EH (cell line): ENCODE measurements at places on chromosomes 4 and X.

- no peak for DNase-seq
Observed at GRCh38 chrX:94455782-94456181, 781.8 kb downstream of the FAM133A start.

GRCh38 chr4:118836301-118837120, 585 bp upstream of the SEC24D start:
- DNase-seq, result peak; percentile 78

GRCh38 chr4:171636606-171637005, 176.6 kb upstream of the GALNTL6 start:
- no peak for DNase-seq

DNA sequence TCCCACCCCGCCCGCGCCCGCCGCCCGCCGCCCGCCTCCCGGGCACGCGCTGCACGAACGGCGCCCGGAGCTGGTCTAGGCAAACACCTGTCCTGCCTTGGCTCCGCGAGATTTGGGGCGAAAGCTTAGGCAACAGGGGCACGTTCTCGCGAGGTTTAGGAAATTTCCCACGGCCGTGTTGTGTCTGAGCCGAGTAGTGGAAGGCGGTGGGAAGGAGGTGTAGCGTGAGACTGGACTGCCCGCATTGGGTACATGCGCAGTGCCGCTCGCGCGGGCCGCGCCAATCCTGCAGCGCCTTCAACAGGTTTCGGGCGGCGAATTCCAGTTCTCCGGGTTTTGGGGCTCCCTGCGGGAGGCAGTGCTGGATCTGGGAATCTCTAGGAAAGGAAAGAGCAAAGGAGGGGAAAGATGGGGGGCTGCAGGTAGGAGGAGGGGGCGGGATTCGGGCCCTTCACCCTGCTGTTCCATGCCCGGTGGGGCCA, 1.3 kb upstream of the RBPJ start:
- DNase-seq, result peak; percentile 100

DNA sequence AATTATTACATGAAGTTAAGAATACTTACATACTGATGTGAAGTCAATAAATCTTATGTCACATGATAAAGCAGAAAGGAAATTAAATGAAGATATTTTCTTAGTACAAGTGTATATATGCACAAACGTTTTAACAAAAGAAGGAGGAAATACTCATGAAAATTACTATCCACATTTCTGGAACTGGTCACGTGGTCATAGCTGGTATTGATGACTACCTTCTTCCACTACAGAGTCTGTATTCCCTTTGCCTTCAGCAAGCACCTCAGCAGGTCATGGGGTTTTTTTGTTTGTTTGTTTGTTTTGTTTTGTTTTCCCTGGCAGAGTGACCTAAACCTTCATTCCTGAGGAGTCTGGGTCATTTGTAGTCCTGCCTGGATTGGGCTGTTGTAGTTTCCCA, 174.9 kb upstream of the BANK1 start:
- DNase-seq, result no peak

DNA sequence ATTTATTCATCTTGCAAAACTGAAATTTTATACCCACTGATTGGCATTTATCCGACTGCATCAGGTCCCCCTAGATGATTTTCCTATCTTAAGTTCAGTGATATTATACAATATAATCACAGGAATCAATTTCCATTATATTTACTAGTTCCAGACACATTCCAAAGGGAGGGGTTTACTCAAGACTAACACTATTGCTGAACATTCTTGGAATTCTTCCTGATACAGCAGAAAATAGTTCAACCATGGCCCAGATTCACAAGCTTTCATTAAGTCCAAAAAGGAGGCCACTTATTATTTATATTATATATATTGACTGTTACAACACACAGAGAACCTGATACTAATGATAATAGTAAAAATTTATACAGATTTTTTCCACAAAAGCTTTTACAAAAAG, 2353.6 kb downstream of the PCDH7 start:
- peak; percentile 72 for DNase-seq

- no peak for DNase-seq
Observed at GRCh38 chrX:68375803-68376202, 57.5 kb downstream of the OPHN1 start.

DNA sequence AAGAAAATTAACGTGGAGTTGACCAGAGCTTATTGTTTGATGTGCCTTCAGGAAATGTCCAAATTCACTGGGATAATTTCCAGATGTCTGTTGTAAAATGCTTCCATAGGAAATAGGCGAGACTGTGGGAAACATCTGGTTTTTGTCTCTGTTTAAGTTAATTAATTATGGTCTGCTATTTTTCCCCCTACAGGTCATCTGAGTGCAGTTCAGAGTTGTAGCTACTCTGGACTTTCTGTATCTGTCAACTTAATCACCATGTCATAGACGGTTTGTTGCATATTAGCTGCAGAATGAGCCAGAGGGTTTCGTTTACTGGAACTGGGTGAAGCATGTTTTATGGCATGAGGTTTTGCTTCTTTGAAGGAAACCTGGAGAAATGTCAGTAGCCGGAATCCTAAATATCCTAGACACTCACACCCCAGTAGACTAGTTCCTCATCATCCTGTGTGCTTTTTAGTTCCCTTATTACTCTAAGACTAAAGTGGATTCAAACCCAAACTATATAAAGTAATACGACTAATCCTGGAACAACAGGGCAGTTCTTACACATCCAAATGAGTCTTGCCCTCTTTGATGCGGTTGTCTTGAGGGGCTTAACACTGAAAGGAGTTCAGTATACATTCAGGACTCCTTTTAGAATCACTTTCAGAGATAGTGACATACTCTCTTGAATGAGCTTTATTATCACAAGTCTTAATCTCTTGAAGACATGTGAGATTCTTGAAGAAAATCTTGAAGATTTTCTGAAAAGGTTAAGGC, 62.5 kb downstream of the PPEF1 start:
- no peak for DNase-seq

DNA sequence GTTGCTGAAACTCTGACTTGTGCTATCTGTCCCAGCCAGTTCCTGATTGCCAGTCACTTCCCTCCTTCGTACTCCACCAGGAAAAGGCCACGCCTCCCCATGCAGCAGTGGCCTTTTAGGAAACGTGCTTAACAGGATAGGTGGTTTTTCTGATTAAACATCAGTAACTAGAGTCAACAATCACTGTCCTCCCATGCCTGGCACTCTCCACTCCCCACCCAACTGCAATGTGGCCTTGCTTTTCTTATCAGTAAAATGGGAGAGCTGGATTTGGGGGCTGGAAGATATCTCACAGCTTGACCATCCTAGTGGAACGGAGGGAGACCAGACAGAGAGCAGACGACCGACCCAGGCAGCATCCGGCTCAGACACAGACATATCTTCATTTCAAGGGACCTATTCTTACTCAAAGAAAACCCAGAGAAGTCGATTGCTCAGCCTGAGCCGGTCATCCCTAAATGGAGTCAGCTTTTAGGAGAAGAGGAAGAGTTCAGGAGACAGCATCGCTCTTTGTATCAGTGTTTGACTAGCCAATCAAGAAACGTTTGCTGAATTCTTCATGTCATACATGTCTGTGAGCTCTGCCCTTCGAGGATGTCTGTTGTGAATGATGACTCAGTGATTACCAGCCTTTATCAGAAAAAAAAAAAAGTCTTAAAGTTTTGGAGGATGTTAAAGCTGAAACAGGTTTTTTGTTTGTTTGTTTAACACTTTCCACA, 12.7 kb upstream of the UBA6 start:
- peak; percentile 80 for DNase-seq

DNA sequence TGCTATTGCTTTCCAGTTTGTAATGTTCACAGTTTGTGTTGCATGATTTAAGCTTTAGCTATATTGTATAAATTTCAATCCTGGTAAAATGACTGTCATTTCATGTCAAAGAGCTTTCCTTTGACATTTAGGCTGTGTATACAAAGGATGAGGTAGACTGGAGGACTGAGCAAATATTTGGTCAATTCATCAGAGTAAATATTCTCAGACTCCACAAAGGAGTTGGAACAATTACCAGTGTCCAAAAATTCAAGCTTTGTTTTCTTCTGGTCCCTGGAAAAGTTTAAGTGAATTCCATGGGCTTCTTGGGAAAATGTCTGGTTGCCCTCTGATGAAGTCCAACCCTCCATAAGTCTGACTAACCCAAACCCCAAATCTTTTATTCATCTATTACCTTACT, 682.4 kb downstream of the DACH2 start:
- no peak for DNase-seq

DNA sequence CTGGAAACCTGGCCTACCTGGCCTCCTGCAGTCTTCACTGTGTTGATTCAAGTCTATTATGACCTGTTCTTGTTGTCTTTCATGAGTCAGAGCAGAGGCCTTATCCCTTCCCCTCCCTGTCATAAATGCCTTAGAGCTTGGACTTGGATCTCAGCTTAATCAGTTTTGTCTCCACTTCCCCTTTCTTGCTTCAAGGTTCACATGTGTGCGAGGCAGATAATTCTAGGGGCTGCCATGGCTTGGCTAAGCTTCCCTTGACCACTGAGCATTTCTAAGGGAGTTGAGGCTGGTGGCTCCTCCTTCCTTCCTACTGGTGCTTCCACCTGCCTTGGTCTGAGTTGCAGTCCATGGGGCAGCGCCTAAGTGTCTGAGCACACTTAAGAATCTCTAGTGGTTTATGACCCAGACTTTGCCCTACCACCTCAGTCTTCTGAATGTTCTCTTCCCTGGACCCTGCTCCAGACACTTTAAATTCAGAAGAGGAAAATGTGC, 1.7 kb upstream of the HEPH start:
- DNase-seq, result no peak

GRCh38 chr4:153555730-153556434, 89.7 kb downstream of the TMEM131L start:
- peak; percentile 79 for DNase-seq

DNA sequence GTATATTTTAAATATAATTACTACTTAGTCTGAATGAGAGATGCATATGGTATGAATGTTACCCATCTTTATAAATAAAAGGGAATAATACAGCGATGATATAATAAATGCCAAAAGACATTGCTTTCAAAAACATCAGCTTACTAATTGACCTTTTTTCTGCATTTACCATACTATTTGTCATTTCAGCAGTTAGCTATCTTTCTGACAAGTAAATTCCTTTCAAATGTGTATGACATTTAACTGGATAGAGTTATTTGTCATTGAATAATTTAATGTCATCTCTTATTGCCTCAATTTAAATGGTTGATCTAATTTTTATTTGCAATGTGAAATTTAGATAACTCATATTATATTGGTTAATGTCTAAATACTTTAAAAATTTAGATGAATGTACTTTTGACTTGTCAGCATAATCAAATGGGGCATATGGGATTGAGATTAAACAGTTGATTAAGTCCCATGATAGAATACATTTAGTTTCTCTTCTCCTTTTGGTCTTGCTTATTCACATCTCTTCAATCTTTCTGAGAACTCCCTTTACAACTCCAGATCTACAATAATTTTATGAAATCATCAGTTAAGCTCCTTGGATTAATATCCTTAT, 350.9 kb downstream of the PCDH18 start:
- DNase-seq, result no peak

- DNase-seq, result no peak
Observed at GRCh38 chr4:37066159-37066558, 178.4 kb upstream of the NWD2 start.

GRCh38 chr4:184151988-184152485, 65.6 kb downstream of the ENPP6 start:
- DNase-seq, result no peak

- no peak for DNase-seq
Observed at GRCh38 chr4:41639291-41639690, 101.3 kb downstream of the LIMCH1 start.

DNA sequence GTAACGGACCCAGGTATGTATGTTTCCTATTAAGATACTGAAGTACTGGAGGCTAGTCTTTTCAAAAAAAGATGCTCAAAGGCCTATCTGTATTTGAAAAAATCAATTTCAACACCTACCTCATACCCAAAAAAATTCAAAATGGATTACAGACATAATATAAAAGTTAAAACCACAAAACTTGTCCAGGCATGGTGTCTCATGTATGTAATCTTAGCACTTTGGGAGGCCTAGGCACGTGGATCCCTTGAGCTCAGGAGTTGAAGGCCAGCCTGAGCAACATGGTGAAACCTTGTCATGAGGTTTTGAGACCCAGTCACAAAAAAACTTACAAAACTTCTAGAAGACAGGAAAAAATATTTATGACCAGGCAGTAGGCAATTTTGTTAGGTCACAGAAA, 16.7 kb downstream of the RBMX start:
- no peak for DNase-seq

GRCh38 chrX:74292808-74293123, 11.2 kb upstream of the ZCCHC13 start:
- DNase-seq, result no peak

- DNase-seq, result no peak
Observed at GRCh38 chr4:8917321-8917811, 45.7 kb upstream of the HMX1 start.

DNA sequence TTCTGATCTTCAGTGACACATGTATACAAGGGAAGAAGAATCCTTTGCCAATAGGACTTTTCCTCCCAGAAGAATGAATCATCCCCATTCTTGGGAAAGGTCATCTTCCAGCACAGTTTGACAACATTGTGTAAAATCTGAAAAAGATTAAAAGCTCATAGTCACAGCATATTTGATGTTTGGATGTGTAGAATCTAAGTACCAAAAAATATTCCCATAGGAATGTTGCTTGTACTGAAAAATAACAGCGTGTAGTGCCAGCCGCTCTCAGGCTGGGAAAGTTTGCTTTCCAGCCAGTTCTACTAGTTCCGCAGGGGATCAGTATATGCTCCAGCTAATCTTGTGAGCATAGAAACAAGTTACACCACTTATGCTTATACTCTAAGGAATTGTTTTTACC, 74.7 kb upstream of the IL13RA1 start:
- DNase-seq, result peak; percentile 52

DNA sequence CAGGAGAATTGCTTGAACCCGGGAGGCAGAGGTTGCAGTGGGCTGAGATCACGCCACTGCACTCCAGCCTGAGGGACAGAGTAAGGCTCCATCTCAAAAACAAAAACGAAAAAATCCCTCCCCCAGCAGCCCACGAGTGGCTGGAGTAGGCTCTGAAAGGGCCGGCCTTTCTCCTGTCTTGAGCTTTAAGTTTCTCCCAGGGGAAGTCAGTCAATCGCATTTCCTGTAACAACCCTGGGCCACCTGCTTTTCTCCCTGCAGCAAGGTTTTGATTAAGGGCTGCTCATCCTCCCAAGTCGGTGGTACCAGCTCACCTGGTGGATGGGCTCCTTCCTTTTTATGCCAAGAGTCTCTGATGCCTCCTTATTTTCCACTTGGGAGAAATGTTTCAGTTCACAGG, 2.0 kb upstream of the NYX start:
- DNase-seq, result no peak

DNA sequence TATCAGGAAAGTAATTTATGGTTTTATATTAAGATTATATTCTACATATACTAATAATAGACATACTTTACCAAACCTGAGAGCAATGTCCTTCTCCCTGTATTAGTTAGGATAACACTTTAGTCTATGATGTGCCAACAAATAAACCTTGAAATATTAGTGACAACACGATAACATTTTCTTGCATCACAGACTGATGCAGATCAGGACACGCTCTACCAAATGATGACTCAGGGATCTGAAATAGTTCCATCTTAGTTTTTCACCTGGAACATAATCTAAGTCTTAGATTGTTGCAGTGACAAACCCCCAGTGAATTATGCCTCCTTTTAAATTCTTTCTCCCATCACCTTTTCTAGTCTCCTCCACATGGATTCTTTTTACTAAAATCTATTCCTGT, 214.2 kb downstream of the CLCN4 start:
- no peak for DNase-seq
